ENCODE measurements at places on chromosomes 7 and 10.

GRCh38 chr10:75544993-75545706 lies 113.7 kb downstream of the LRMDA start:
- DNase-seq: no peak

DNA sequence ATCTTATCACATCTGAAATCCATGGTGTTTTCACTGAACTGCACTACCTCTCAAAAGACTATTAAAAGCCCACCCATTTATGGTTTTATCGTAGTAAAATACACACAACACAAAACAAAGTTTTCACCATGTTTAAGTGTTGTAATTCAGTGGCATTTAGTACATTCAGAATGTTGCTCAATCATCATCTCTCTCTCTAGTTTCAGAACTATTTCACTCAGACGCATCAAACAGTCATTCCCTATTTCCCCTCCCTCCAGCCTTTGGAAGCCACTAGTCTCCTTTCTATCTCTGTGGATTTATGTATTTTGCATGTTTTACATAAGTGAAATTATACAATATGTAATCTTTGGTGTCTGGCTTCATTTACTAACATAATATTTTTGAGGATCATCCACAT lies 332.6 kb downstream of the TNS3 start:
- DNase-seq: no peak

DNA sequence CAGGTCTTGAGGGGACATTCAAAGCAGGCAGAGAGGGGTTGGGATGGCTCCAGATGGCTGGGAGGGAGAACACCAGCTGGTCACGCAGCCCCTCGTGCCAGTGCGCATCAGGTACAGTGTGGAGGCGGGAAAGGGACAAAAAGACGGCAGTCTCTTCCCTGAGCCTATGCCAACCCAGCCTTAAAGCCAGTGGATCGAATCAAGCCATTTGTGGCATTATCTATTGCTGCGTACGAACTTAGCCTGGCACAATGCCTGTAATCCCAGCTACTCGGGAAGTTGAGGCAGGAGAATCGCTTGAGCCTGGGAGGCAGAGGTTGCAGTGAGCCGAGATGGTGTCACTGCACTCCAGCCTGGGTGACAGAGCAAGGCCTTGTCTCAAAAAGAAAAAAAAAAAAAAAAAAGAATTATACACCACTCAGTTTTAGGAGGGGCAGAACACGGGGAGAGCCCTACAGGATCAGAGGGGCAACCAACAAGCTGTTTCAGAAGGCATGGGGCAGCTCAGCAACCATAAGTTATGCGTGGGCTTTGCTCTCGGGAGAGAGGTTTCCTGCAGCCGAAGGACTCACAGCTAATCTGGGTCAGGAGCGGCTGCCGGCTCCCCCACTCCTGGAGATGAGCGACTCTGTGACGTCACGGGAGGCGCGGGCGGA lies 356 bp upstream of the NDUFB2 start:
- DNase-seq: no peak

DNA sequence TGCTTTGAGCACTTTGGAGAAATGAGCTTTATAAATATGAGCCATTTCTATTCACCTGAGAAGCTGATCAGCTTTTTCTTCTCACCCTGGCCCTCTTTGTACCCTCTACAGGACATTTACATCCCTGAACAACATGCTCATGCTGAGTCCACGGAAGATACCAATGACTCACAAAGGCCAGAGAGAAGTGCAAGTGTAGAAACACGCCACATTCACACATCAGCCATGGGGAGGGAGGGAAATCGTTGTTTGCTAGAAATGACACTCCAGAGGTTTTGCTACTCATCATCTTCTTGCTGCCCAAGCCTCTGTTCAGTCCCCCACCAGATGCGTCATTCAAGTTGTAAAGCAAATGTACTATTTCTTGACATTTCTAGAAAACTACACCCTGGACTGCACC lies 2.8 kb upstream of the UCN3 start:
- no peak for DNase-seq

GRCh38 chr7:36279200-36279925 lies 110.3 kb upstream of the ANLN start:
- DNase-seq: no peak

DNA sequence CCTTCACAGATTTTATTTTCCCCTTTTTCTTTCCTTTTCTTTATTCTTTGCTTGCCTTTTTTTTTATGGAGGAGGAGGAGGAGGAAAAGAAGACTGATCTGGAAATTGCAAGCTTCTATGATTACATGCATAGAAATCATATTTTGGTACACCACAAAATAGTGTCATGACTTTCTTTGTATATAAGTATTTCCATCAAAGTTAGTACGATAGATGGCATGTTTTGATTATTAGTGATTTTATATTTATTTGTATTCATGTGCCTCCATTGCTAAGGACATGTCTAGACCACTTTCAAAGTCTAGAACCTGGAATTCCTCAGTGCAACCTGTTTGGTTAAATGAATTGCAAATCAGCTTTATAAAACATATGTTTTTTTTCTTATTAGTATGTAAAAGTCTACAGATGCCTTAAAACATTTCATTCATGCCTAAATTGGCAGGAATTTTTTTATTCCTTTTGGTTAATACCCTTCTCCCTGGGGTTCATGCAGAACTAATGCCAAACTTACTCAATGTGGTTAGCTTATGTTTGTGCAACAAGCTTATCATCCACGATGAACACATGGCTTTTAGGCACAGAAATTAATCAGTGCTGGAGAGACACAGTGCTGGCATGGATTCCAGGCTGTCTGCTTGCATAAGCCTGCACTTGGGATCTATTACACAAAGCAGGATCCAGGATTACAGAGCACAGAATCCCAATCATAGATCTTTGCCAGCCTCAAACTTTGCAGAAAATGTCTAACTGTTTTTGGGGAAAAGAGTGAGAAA lies 213.1 kb downstream of the CHRM2 start:
- DNase-seq: no peak

All from activated CD4-positive, alpha-beta T cell treated with anti-CD3 and anti-CD28 coated beads, Interleukin-2, amount 10 ng/mL, durations not matched to agents 24 days and 14 days (primary cell).